Mucosa of descending colon (tissue), 3 donors: ENCODE measurements at places on chromosomes 1 and 21.
A peak's percentile ranks its signal among the peaks of the same experiment; 100 is the strongest.

GRCh38 chr1:205128050-205128449 is 6.3 kb upstream of the RBBP5 start:
- no peak for DNase-seq

- peak; percentile 78 for DNase-seq
Measured at GRCh38 chr1:19121192-19121591, 88.9 kb downstream of the UBR4 start.

DNA sequence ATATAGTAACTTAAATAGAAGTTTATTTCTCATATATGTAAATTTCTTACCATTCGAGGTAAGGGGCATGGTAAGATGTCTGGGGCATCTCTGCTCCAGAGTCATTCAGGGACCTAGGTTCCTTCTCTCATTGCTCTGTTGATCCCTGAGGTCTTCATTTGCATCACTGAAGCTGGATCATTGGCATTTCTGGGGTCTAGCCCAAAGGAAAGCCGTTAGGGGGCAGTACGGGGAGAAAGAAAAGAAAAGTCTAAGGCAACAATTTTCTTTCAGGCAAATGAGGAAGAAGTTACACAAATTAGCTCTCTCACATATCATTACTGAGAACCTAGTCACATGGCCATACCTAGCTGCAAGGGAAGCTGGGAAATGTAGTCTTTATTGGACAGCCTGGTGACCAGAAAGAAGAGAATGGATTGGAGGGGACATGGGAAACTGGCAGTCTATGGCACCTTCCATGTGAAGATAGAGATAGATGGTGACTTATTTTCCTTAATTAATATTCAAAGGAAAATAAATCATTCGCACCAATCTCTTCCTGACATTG is 10.2 kb upstream of the SUSD4 start:
- no peak for DNase-seq

DNA sequence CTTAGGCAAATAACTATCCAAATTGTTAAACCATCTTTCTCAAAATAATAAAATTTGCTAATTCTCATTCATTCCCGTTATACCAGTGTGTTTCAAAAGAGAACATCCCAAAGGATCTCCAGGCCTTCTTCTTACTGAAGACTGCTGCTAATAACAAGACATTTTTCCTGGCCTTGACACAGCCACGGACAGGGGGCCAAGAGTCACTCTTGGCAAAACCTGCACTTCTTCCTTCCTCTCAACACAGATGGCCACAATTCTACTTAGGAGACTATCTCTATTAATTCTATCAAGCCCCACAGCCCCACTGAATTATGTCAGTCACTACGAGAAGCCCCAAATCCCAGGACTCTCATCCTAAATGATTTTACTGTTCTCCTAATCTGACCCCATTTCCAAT is 86.0 kb downstream of the EVI5 start:
- no peak for DNase-seq

GRCh38 chr1:87937831-87938395 is 609.2 kb downstream of the LMO4 start:
- no peak for DNase-seq

DNA sequence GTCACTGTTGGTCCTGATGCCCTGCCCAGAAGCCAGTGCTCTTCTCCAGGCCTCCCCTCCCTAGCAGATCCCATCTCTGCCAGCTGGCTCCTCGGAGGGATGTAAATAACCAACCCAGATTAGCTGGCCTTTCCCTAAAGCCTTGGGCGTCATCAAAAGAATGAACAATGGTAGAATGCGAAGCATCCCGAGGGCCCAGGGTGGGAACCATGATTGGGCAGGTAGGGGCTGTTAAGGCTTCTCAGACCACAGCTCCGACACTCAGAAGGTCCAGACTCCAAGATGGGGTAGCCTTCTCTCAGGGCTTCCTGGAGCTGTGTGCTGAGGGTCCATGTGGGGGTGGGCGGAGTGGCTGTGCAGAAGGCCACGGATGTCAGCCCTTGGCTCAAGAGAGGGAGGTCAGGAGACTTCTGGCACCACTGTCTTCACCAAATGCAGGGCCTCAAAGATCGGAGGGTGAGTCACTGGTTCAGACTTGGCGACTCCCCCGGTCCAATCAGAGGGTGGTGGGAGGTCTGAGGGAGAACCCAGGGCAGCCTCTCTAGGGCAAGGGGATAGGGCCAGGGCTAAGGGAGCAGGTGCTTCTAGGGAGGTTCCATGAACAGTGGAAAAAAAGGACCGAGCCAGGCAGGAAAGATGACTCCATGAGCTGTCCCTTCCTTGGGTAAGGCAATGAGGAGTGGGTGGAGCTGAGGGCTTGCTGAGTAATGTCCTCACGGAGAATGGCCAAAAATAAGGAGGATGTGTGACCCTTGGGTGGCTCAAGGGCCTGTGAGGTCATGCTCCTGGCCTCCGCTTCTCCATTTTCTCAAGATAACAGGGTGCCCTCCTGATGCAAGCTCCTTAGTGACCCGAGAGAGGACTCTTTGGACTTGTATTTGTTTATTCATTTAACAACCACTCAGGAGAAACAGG is 58.4 kb upstream of the EPS8L3 start:
- no peak for DNase-seq
